ENCODE measurements at places on chromosomes 7 and 10. TPM values are rescaled to one million over a fixed set of nuclear protein-coding genes. Genes with fewer than 3 reads are reported as not detected.

Gene LRIT1
- not detected for total RNA-seq

DNA sequence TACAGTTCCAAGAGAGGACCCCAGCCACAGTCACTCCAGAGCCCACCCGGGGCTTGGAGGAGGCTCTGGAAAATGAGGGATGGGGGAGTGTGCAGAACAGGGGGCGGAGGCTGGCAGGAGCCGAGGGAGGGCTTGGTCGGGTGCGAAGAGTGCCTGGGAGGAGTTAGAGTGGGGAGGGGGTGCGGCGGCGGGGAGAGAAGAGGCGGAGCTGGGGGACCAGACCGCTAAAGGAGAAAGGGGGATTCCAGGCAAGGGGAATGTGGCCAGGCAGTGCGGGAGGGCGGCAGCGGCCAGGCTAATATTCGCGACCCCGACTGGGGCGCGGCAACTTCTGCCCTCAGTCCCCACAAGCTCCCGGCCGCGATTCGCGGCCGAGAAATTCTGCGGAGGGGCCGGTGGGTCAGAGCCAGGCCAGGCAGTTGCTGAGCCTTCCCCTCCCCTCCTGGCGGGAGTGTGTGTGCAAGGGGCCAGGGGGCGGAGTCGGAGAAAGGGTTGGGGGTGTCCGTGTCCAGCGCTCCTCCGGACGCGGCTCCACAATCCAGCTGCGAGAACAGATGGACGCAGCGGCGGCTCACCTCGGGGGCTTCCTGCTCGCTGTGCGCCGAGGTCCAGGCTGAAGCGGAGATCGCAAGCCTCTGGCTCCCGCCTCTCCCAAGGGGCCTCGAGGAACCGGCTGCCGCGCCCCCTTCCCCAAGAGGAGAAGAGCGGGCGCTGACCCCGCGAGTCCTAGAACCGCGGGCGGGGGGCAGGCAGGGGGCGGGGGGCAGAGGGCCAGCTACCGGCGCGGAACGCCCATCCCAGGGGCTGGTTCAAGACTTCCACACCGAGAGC is 612 bp upstream of the SLC18A3 start:
- no peaks in the 10 kb centered on the region for H3K36me3 ChIP-seq
- H3K4me1 ChIP-seq: peaks cover 15% of the 10 kb centered on the region
- no peak for DNase-seq
- H3K4me3 ChIP-seq: no peak overlapping the region

Gene NFE2L3
- 6.5 TPM for total RNA-seq

Gene OR2A25
- not detected for total RNA-seq

Gene FAM180A
- total RNA-seq: 2.1 TPM

Gene MBL2
- total RNA-seq: not detected

DNA sequence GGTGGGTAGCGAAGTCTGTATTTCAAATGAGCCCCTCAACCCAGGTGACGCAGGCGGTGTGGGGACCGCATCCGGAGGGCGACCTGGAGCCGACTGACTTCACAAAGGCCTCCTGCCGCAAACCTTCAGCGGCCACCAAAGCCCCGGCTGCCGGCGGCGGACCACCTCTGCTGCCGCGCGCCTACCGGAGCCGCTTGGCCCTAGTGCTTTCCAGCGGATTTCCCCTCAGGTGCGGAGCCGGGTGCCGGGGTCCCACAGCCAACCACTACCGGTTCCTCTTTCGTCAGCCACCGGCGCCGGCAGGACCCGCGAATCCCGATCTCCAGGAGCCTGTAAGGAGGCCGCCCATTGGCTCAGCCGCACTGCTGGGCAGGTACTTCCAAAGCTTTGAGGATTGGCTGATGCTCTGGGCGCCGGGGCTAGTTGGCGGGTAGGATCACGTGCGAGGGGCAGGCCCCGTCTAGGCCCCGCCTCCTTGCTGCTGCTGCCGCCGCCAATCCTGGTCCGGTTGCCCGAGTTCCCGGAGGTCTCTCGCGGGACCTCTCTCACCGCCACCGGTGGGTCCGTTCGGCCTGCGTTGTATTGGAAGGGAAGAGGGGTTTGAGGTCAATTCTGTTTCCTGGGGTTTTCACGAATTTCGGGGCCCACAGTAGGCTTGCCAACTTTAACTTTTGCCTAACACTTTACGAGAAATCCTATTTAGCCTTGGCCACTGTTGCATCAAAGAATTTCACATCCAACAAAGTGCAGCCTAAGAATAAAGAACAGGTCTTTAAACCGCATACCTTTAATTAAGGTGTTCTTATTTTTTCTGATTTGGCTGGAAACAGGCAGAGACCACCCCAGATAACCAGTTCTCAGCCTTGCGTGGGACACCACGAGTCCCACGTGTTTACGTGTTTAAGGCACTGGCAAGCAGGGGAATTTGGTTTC is at the start of gene GSTO2:
TSS of gene GSTO2 (plus strand) at position 472 of the 933 bp plus-strand sequence. CDS start 5,732 bp downstream, outside the sequence.
- peaks cover 17% of the 10 kb centered on the region for H3K36me3 ChIP-seq
- peaks cover 4% of the 10 kb centered on the region for H3K4me1 ChIP-seq
- peak; percentile 98 for DNase-seq
- peak within 1 kb of the TSS; percentile 89 for H3K27ac ChIP-seq

- H3K4me3 ChIP-seq: no peak overlapping the region
- H3K27ac ChIP-seq: no peak overlapping the region
- H3K4me1 ChIP-seq: no peaks in the 10 kb centered on the region
- no peak for DNase-seq
- no peaks in the 10 kb centered on the region for H3K27me3 ChIP-seq
Observed at GRCh38 chr10:124486635-124487034, 25.0 kb downstream of the LHPP start.

- no peaks in the 10 kb centered on the region for H3K4me1 ChIP-seq
- no peaks in the 10 kb centered on the region for H3K36me3 ChIP-seq
- H3K27me3 ChIP-seq: no peaks in the 10 kb centered on the region
- H3K4me3 ChIP-seq: no peak overlapping the region
- no peak overlapping the region for H3K27ac ChIP-seq
Observed at GRCh38 chr7:155998766-155999630, 186.7 kb upstream of the SHH start.

Gene JAKMIP3
- total RNA-seq: 0.26 TPM

Gene GPR146
- 13.7 TPM for total RNA-seq

DNA sequence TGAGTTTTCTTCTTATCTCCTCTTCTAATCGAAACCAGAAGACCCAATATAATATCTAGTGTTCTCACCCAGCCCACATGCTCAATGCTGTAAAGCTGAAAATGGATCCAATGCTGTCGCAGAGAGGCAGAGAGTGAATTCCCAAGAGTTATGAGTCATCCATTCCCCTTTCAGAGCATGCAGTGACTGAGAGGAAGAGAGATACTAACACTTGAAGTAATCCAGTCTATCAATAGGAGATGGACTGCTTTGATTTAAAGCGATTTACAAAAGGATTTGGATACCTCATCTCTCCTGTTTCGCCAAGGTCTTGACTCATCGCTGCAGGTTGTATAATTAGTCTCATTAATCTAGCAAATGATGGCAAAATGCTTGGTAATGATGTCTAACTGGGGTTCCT is 41.5 kb upstream of the PRKCQ start:
- no peak overlapping the region for H3K4me3 ChIP-seq
- no peaks in the 10 kb centered on the region for H3K36me3 ChIP-seq
- DNase-seq: no peak
- H3K27me3 ChIP-seq: no peaks in the 10 kb centered on the region
- no peak overlapping the region for H3K27ac ChIP-seq

DNA sequence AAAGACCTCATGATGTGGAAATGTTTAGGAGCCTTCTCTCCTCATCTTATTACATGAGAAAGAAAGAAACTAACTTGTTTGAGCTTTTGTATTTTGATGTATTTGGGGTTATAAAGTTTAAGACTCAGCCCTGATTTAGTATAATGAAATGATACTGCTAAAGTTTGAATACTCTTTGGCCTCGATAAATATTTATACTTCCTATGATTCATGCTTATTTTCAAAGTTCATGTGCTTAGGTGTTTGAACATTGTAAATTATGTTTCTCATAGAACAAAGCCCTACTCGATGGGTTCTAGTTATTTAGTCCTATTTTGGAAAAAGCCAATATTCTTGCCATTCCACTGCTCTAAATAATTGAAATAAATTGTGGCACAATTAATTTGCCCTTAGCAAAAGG is 303.2 kb downstream of the ZWINT start:
- DNase-seq: no peak
- H3K27ac ChIP-seq: no peak overlapping the region
- no peaks in the 10 kb centered on the region for H3K4me1 ChIP-seq
- H3K4me3 ChIP-seq: no peak overlapping the region

Gene UTF1
- 0.52 TPM for total RNA-seq

DNA sequence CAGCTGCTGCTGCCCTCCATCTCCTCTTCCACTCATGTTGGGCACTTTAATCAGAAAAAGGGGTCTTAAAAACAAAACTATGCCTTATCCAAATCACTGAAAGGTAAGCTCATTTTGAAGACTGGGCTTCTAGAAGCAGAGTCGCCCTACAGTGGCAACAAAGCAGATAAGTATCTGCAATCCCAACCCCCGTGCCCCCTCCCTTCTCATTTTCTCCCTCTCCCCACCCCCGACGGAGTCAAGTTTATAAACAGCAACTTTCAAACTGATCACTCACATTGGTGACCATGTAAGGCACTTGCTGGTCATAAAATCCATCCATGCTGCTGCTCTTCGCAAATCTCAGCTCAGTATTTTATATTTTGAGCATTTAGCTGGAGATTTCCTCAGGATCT is 738 bp downstream of the ETV1 start:
- DNase-seq: peak; percentile 59
- no peaks in the 10 kb centered on the region for H3K36me3 ChIP-seq
- H3K4me1 ChIP-seq: peaks cover 35% of the 10 kb centered on the region

Gene TEX36
- not detected for total RNA-seq

- no peak overlapping the region for H3K4me3 ChIP-seq
- H3K4me1 ChIP-seq: no peaks in the 10 kb centered on the region
- no peak overlapping the region for H3K27ac ChIP-seq
- DNase-seq: no peak
- no peaks in the 10 kb centered on the region for H3K36me3 ChIP-seq
- no peaks in the 10 kb centered on the region for H3K27me3 ChIP-seq
Observed at GRCh38 chr7:105802604-105803428, 73.6 kb downstream of the ATXN7L1 start.

Gene GHRHR
- total RNA-seq: 0.77 TPM

GRCh38 chr7:54838175-54838910 is 79.3 kb upstream of the SEC61G start:
- no peak for DNase-seq
- no peaks in the 10 kb centered on the region for H3K27me3 ChIP-seq
- no peak overlapping the region for H3K27ac ChIP-seq

Gene GIMAP6
- 38.9 TPM for total RNA-seq

Measured in lung (tissue), 17 donors.